ENCODE measurements at places on chromosomes 1 and 21.

- DNase-seq: peak; percentile 91
These were observed 420 bp downstream of the CFAP57 start for GRCh38 chr1:43172527-43172972.

DNA sequence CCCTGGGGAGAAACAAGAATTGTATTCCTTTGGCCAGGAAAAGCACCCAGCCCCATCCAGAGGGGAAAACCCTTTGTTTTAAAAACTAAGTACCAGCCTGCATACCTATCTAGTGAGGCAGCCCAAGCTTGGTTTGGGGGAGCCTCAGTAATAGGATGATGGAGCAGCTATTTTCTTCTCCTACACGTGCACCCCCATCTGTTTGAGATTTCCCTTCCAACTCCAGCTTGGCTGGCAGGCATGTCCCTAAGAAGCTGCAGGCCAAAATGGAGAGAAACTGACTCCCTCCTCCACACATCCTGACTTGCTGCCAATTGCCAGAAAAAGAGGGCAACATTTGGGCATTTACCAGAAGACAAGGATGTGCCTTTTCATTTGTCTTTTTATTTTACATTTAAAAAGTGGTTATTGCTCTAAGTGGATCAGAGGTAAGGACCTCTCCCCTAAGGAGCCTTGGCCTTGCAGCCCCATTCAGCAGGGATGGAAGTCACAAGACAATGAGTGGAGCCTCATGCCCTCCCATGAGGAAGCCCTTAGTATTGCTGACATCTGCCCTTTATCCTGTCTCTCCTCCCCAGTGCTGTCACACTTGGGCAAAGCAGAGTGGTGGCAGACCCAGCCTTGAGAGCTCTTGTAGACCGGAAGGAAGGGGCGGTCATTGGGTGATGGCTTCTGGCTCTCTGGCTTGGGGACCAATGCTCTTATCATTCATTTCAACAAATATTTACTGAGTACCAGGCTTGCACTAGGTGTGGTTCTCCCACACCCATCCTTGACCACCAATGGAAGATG lies 8.6 kb downstream of the FNDC5 start:
- no peak for DNase-seq

DNA sequence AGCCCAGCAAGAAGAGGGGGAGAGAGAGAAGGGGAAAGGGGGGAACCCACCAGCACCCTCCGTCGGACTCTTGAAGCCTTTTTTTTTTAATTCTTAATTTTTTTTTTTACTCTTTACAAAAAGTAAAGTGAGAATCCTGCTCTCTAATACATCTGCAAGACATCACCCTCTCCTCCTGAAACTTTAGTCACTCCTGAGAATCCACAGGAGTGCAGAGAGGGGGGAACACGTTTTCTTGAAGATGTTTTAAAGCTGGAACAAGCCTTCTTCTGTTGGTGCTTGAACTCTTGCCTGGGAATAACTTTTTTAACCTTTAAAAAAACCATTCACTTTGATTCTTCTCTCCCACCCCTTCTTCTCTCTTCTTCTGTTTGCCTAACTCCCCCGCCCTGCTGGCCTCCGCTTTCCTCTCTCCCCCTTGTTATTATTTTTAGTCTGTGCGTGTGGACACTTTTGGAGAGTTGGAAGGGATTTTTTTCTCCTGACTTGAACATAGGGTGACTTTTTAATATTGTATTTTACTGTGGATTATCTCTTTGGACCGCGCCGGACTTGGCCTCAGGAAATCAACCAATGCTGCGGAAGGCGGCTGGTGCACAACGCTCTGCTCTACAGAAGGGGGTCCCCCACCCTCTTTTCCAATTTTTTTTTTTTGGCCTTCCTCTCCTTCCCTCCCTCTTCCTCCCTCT lies 383 bp upstream of the PRRX1 start:
- no peak for DNase-seq

DNA sequence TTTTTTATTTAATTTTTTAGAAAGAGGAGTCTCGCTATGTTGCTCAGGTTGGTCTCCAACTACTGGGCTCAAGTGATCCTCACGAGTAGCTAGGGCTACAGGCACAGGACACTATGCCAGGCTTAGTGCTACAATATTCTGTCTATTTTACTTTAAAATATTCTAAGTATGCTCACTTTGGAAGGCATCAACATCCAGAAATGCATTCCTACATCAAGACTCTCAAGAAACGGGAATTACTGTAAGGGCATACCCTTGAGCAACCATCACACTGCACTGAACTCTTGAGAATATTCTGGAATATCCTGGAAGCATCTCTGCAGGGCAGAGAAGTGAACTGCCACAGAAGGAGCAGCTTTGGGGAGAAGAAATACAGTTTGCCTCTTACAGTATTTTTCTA lies 565 bp upstream of the DMRTB1 start:
- no peak for DNase-seq

- DNase-seq: no peak
These were observed 88.6 kb downstream of the TM2D1 start for GRCh38 chr1:61636376-61636775.

DNA sequence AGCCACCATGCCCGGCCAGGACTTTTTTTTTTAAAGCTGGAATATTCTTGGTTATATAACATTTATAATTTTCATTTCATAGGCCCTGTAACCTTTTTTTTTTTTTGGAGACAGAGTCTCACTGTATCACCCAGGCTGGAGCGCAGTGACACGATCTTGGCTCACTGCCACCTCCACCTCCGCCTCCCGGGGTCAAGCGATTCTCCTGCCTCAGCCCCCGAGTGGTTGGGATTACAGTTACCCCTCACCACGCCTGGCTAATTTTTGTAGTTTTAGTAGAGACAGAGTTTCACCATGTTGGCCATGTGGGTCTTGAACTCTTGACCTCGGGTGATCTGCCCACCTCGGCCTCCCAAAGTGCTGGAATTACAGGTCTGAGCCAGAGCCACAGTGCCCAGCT lies 12.6 kb downstream of the ZYG11B start:
- no peak for DNase-seq

DNA sequence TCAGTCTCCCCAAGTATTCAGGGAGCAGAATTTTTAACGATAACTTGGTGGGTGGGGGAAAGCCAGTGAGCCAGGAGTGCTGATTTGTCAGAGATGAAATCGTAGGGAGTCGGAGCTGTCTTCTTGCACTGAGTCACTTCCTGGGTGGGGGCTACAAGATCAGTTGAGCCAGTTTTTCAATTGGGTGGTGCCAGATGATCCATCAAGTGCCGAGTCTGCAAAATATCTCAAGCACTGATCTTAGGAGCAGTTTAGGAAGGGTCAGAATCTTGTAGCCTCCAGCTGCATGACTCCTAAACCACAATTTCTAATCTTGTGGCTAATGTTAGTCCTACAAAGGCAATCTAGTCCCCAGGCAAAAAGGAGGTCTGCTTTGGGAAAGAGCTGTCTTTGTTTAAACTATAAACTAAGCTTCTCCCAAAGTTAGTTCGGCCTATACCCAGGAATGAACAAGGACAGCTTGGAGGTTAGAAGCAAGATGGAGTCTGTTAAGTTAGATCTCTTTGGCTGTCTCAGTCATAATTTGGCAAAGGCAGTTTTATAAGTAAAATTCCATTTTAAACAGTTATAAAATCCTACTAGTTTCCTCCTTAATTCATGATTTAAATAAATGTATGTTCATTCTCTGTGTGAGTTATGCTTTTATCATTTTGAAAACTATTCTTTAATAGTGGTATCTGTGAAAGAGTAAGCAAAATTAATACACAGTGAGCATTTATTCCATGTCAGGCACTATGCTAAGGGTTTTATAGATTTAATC lies 51.7 kb downstream of the SLC16A1 start:
- DNase-seq: peak; percentile 28

GRCh38 chr1:93140106-93140505 lies 40.1 kb downstream of the TMED5 start:
- no peak for DNase-seq

- DNase-seq: no peak
These were observed 26.0 kb downstream of the VAMP4 start for GRCh38 chr1:171715813-171716251.

- no peak for DNase-seq
These were observed 43.7 kb downstream of the AKT3 start for GRCh38 chr1:243806310-243806709.

GRCh38 chr21:15005391-15005790 lies 59.4 kb downstream of the NRIP1 start:
- no peak for DNase-seq

DNA sequence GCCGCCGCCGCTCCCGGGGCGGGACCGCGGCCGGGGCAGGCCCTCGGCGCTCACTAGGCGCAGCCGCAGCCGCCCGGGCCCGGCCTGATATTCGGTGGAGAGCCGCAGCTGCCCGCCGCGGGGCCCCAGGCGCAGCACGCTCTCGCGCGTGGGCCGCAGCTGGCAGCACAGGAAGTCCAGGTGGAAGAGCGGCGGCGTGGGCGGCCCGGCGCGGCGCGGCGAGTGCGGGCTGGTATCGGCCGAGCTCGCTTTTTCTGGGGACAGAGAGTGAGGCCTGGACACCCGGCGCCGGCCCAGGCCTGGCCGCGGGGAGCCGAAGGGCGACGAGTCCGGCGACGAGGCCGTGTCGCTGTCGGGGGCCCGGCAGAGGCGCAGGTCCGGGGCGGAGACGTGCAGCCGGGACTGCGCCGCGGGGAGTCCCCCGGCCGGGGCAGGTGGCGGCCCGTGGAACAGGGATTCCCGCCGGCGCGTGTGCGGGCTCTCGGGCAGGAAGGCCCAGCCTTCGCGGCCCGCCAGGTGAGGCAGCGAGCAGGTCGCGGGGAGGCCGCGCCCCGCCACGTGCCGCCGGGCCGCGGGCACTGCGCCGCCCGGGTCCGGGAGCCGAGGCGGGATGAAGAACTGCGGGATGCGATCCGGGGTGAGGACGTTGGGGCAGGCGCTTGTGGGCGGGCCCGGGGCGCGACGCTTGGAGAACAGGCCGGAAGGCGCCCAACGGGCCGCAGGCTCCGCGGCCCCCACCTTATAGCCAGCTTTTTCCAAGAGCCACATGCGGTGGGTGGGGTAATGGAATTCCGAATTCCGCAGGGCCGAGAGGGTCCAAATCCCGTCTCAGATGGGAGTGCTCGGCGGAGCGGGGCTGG lies 1.2 kb downstream of the C2CD4D start:
- DNase-seq: no peak

DNA sequence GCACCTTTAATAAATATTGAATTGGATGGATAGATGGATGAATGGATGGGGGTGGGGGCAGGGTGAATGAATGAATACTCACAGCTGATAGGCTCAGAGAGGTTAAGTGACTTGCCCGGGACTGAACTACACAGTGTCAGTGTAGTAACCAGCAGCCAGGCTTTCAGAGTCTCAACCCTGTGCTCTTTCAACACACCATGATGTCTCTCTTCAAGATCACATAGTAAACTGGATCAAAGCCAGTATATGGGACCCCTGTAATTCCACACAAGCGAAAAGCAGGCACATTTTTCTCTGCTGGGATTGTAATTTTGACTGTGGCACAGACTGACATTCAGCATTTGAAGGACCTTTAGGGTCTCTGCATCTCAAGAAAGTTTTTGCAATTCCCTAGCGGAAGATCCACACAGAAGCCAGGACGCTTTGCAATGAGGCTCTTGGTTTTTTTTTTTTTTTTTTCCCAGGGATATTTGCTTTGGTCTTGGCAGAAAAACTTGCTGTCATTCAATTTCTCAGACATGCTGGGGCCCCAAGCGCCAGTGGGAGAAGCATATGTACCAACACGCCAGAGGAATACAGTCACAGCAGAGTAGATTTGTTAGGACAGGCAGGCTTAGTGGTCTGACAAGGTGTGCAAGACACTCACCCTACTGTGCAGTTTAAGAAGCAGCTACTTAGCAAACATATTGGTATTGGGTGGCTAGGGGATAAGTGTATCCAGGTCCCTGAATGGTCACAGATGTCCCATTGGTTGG lies 213.1 kb upstream of the CAMK1G start:
- DNase-seq: no peak

- DNase-seq: no peak
These were observed 994 bp upstream of the ACBD6 start for GRCh38 chr1:180503280-180503862.

- no peak for DNase-seq
These were observed 31.3 kb downstream of the SLC30A1 start for GRCh38 chr1:211547710-211548109.

GRCh38 chr1:150874455-150875196 lies 1.8 kb downstream of the ARNT start:
- peak; percentile 34 for DNase-seq

DNA sequence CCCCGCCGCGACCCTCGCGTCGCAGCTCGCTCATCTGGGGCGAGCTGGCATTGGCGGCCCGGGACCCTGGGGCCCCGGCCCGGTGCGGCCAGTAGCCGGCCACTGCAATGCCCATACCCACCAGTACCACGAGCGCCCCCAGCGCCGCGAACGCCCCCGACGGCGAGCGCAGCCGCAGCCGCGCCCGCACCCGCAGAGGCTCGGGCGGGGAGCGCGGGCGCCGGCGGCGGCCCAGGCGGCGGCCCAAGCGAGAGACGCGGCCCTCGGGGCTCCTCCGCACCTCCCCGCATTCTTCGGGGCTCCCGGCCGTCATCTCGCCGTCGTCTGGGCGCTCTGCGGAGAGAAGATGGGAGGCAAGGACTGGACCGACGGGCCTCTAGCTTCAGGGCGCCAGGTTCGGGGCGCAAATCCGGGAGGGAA lies 2.2 kb downstream of the TMEM200B start:
- no peak for DNase-seq

DNA sequence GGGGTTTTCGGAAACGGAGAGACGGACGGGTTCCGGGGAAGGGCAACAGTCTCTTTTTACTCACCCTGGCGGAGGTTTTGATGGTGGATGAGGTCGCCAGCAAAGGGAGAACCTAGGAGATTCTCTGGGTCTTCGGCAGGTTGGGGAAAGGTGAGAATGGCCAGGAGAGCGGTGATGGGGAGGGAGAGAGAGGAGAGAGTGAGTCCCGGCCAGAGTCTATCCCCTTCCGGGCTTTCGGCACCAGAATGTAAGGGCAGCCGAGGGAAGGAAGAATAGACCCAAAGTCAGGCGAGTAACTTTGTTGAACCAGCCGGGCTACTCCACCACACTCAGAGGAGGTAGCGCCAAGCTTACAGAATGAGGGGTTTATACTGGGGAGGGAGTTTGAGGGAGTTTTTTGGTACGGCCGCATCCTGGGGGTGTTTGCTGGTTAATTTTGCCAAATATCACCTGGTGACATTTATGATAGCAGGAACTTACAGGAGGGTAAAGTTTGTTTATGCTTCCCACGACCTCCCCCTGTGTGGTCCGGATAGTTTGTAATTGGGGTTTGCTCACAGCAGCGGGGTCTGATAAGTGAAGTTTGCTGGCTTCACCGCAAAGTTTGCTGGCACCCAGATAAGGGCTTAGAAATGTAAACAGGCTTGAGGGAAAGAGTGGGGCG lies 141.1 kb upstream of the ETV3 start:
- DNase-seq: no peak

DNA sequence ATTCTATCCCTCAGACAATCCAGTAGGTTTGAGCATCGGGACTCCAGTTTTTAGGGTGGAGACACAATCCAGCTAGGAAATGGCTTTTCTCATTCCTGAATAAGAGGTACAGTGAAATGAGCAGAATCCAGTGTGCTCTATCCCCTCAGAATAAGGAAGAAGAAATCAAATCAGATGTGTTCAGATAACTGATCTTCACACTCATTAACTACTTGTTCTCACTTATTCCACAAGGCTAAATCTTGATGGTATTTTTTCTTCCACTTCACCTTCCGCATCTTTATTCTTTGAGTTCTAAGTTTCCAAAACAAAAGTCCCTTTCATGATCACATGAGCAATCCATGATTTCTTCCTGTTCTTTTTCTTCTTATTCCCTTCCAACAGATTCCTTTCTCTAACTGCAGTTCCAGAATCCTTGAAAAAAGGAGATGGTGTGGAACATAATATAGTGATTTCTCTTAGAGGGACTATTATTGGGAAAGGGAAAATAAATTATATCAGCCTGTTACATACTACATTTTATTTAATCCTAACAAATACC lies 1.7 kb downstream of the SYT11 start:
- no peak for DNase-seq
